ENCODE measurements at places on chromosomes 11 and 22.

DNA sequence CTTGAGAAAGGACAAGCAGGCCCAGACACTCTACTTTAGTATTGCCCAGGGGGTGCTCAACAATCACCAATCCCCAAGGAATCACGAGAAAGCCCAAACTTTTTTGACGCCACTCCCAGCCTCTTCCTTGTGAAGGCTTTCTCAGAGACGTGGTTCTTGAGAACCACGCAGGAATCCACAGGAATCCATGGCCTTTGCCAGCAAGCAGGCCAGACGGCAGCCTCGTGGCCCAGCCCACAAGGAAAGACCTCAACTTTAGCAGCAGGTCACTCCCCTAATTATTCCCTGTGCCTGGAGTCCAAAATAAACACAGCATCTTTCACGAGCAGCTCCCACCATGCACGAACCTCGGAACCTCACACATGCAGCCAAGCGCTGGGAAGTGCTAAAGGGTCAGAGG is 104.2 kb downstream of the WT1 start:
- DNase-seq, result no peak

DNA sequence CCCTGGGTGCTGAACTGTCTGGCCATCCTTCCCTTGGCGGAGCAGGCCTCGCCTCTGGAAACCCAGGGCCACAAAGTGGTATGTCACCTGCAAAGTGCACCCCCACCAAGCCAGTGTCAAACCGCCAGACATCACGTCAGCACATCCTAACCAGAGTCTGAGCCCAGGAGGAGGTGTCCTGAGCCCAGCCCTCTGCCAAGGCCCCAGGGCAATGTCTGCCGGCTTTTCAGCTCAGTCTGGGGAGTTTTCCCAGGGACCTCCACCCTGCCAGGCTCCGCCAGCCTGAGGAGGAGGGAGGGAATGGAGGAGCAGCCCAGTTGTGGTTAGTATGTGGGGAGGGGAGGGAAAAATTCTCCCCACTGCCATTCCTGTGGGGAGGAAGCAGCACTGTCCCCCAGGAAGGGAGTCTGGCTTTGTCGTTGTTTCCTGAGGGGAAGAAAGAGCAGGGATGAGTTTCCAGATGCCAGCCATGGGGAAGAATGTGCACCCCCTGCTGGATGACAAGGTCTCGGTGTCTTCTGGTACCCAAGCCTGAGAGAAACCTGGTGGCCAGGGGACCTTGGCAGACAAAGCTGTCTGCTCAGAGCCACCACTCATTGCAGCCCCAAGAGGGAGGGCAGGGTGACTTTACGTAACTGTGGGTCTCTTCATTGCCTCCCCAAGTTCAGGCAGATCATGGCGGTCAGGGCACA is 81.4 kb upstream of the CD82 start:
- DNase-seq, result no peak

DNA sequence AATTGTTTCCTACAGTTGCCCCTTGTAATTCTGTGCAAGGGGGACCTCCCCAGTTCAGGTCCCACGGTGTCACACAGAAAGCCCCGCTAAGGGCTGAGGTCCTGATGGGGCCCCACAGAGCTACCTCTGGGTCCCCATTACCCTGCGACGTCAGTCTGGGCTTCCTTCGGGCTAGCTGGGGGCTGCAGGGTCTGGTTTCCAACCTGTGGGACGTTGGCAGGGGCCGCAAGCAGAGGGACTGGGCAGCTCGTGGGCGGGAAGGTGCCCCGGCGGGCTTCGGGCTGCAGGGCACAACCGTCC is 698 bp downstream of the SLC37A4 start:
- no peak for DNase-seq

- DNase-seq, result no peak
Observed at GRCh38 chr11:3003396-3004231, 11.5 kb upstream of the NAP1L4 start.

GRCh38 chr22:49514211-49514610 is 313.5 kb downstream of the BRD1 start:
- DNase-seq, result no peak

DNA sequence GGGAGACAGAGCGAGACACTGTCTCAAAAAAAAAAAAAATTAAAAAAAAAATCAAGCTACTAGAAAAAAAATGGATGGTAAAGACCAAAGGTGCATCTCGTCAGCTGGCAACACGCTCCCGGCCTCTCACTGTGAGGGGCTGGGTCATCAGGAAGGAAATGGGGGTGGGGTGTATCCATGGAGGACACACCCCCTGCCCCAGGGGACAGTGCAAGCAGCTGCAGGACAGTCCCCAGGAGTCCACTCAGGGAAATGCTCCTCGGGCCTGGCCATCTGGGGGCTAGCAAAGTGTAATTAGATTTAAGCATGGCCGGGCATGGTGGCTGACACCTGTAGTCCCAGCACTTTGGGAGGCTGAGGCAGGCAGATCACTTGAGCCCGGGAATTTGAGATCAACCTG is 23.1 kb downstream of the TTLL1 start:
- no peak for DNase-seq

Data from NCI-H187 treated with DMSO at 0.1 percent for 48 hours (cell line).